Esophagus squamous epithelium (tissue), 5 donors: ENCODE measurements at places on chromosomes 11 and 22. TPM values are rescaled to one million over a fixed set of nuclear protein-coding genes. Genes with fewer than 3 reads are reported as not detected.

- DNase-seq = no peak
Observed at GRCh38 chr11:122279194-122279593, 163.2 kb upstream of the BLID start.

DNA sequence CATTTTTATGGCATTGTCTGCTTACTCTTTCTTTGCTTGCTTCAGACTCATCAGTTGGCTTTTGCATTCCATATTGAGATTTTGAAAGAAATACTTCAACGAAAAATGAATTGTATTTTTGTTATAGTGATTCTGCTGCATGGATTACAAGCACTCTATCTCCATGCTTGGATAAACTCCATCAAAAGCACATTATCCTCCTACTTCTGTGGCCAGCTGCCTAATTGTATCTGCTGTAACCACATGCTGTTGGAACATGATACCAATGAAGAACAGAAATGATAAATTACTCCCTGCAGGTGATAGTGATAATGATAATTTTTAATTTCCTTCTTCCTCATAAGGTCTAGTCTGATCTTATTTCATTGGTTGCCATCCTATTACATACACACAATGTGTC is 100.8 kb downstream of the PRMT3 start:
- DNase-seq = no peak

- no peak for DNase-seq
Observed at GRCh38 chr11:63906087-63906486, 10.9 kb downstream of the RCOR2 start.

- DNase-seq = no peak
Observed at GRCh38 chr11:126115127-126115495, 52.4 kb upstream of the CDON start.

Gene RFPL2
- total RNA-seq = not detected

Gene DBX1
- total RNA-seq = not detected
